ENCODE measurements at places on chromosomes 4 and X.
A peak's percentile ranks its signal among the peaks of the same experiment; 100 is the strongest.

DNA sequence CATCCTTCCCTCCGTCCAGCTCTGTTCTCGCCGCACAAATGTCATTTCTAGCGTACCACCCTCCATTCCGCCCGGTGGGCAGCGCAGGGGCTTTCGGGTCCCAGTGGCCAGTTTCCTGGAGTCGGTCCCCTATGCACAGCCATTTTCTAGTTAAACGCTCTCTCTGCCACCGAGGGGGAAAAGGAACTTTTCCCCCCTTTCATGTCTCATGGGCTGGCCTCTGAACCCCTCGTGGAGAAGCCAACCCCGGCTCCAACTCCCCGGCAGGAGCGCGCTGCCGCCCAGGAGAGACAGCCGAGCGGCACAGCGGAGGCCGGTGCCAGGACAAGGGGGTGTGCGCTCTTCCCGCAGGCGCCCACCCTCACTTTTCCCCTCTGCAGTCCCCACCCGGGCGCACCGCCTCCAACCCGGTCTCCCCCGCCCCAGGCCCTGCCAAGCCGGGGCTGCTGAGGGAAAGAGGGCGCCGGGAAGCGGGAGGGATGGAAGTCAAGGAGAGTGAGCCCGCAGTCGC lies 662 bp downstream of the APBB2 start:
- no peak for DNase-seq

DNA sequence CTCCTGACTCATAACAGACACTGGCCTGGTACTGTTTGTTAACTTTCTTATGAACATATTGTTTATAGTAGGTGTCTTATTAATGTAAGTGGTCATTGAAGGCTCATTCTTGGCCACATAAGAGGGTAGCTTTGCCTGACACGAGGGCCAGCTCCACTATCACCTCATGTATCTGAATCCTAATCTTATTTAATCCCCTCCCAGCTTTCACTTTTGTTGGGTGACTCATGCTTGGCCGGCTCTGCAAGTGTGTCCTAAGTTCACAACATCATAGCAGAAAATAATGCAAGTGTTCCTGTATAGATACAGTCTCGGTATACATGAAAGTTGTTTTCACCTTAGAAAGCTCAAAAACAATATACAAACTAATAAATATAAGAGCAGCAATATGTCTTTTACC lies 283.8 kb downstream of the IQCM start:
- no peak for DNase-seq

GRCh38 chr4:189823591-189823990 lies 117.1 kb upstream of the FRG1 start:
- no peak for DNase-seq

DNA sequence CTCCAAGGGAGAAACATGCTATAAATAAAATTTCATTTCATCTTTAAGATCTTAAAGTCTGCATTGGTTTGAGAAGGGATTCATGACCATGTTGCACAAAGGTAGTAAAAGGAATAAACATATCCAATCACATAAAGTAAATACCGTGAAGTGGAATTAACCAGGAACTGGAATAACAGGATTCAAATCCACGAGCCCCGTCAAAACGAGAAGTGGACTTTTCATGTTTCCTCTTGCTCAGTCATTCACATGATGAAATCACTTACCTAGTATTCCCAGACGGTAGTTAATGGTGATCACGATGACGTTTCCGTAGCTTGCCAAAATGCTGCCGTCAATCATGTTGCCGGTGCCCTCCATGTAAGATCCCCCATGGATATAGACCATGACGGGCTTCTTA lies 199.7 kb downstream of the NLGN4X start:
- DNase-seq, result no peak

- peak; percentile 57 for DNase-seq
Measured at GRCh38 chr4:12723849-12724447, 760.2 kb downstream of the RAB28 start.

DNA sequence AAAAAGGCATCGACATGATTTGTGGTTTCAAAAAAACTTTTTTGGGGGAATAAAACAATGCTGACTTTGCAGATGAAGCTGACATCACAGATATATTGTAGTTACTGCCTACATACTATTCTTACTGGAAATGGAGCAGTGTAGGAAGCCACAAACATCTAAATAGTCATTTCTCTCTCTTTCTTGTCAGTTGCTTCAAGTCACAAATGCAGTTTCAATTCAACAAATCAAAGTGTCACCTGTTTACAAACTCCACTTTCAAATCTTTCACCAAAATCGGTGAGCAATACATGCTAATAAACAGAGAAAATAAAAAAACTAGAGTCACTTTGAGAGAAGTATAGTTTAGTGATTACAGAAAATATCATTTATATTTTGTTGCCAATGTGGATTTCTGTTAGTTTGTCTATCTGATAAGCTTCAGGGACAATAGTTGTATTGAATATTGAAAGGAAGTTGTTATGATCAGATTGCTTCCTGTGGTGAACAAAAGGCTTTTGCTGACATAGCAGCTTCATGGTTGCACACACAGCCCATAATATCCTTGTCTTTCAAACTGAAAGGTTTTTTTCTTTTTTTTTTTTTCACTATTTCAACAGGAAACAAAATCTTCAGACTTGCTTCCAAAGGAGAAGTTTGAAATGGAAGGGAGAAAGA lies 49.7 kb upstream of the PTPN13 start:
- DNase-seq, result no peak

DNA sequence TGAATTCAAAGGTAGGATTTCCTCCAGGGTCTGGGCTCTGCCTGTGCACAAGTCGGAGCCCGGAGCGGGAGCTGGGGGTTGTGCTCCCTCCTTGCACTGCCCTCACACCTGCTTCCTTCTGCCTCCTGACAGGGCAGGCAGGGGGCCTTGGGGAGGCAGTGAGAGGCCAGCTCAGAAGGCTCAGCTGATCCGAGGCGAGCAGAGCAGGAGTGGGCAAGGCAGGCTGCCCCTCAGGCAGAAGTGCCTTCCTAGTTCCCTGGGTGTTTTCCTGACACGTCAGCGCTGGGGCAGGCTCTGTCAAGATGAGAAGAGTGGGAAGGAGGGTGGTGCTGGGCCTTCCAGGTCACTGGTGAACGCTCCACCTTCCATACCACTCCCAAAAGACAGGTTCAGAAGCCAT lies 5.5 kb upstream of the IRAK1 start:
- DNase-seq, result no peak

DNA sequence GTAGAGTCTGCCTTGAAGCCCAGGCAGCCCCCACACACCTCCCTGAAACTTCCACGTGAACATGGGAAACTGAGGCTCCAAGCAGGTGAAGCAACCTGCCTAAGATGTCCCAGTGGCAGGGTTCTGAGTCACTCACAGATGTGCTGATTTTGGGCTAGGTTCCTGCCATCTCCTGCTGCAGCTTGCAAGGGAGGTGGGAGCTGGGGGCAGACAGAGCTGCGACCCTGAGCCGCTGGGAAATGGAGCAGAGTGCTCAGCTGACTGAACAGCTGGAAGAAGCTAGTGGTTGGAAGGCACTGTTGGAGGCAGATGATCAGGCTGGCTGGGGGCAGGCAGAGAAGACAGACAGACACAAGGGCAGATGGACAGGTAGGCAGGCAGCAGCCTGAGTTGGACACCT lies 3.6 kb upstream of the FATE1 start:
- DNase-seq, result no peak

DNA sequence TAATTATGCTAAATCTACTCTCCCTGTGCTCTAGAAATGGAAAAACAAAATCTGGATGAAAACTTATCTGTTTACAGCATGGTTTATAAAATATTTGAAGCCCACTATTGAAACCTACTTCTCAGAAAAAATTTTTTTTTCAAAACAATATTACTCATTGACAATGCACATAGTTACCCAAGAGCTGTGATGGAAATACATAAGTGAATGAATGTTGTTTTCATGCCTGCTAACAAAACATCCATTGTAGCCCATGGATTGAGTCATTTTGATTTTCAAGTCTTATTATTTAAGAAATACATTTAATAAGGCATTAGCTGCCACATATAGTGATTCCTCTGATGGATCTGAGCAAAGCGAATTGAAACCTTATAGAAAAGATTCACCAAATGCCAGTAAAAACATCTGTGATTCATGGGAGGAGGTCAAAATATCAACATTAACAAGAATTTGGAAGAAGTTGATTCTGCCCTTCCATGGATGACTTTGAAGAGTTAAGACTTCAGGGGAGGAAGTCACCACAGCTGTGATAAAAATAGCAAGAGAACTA lies 144.7 kb upstream of the HHIP start:
- DNase-seq, result peak; percentile 8

DNA sequence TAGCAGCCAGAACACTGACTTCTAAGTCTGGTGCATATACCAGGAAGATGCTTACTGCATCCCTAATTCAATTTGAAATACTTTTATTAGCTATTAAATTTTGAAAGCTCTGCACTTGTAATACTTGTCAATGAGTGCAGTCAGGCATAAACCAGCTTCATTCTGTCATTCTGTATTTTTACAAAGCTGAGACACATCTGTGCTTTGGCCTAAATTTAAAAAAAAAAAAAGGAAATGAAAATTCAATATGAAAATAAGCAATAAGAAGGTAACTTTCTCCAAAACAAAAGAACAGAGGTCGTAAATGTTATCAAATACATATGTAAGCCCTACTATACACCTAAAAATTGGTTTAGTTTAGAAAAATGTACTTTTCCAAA lies 7.0 kb downstream of the SMIM14 start:
- no peak for DNase-seq

DNA sequence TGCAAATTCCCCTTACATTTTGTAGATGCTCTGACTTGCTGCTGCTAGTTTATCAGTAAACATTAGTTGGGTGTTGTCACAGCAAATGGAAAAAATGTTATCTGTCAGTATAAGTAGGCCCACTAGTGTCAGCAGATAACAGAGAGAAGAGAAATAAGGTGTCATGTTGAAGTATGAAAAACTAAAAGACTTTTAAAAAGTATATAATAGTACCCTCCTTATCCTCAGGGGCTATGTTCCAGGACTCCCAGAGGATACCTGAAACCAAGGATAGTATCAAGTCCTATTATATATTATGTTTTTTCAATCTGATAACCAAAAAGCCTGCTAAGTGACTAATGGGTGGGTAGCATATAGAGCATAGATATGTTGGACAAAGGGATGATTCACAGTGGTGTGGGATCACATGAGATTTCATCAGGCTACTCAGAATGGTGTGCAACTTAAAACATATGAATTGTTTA lies 11.6 kb upstream of the BMP2K start:
- DNase-seq, result no peak

GRCh38 chrX:45621376-45622041 lies 420.8 kb upstream of the DIPK2B start:
- no peak for DNase-seq

DNA sequence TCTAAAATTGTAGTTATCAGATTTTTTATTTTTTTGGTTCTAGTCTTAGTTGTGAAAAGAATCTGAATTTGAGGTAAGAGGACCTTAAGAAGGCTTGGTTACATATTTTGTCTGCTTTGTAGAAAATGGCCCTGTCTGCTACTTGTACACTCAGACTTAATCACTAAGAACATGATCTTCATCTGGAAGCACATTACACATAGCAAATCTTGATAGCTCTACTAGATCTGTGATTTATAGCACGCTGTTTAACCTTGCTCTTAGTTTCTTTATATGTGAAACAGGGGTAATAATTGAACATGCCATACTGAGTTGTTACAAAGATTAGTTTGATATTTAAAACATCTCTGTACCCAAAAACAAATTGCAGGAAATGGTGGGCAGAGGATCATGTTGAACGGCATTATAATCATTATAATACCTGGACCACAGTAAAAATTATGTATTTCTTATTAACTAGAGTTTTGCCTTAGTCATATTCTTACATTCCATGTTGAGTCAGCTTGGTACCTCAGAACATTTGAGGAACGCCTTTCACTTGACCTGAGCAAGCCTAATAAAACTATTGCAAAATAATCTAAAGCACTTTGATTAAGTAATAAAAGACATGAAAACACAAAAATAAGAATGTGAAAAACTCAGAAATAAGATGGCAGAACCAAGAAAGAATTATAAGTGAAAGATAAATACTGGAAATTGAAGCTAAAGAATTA lies 738.0 kb upstream of the AADAT start:
- DNase-seq, result no peak

GRCh38 chrX:111322231-111322855 lies 52.1 kb upstream of the CAPN6 start:
- DNase-seq, result no peak

DNA sequence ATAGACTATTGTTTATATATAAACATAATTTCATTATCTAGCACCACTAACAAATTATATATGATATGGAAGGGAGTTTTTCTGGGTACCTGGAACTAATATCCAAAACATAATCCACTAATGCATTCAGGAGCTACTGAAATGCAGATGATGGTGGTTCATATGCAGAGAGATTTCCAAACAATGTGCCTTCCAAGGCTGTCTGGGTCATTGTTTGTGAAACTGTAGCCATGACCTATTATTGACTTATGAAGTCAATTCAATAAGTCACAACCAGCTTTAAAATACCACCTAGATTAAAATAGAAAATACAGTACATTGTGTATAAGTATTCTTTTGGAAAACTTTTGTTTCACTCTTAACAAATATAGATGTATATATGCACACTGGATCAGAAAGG lies 237.0 kb upstream of the PRPS2 start:
- no peak for DNase-seq

DNA sequence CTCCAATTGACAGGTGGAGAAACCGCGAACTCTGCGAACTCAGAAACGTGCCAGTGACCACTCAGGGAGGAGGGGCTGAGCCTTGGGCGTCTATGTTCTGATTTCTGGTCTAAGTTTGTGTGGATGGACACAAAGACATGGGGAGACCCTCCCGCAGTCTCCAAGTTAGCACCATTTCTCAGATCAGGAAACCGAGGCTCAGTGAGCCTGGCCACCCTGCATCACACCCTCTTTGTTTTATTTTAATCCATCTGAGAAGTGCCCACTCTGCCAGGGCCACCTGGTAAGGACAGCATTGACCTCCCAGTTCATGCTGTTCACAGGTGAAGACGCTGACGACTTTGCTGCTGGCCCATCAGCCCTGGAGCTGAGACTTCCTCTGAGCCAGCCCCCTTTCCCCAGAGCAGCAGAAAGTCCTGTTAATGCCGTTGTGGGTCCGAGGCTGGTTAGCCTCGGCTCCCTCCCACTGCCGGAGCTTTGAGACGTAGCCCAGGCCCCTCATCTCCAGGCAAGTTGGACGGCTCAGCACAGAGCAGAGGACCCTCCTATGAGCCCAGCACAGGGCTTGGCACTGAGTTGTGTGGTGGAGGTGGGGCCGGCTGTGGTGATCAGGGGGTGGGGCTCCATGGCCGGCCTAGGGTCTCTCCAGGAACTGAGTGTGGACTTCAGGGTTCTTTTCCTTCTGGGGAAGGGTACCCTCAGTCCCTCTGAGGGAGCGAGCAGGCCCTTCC lies 43.7 kb downstream of the PSAPL1 start:
- no peak for DNase-seq

DNA sequence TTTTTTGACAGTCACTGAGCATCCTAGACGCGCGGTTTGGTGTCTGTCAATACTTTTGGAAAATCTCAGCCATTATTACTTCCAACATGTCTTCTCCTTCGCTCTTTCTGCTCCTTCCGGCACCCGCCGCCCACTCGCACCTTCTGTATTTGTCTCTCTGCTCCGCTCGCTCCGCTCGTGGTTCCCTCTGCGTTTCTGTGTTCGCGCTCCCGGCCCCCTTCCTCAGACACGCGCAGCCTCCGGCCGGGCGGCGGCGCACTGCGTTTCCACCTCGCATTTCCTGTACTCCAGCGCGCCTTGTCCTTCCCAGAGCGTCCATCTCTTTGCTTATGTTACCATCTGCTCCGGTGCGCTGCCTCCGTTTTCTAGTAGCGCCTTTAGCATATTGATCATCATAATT lies 21.1 kb downstream of the PDE6B start:
- DNase-seq, result no peak

- DNase-seq, result no peak
Measured at GRCh38 chr4:185702147-185702663, 109.8 kb downstream of the SORBS2 start.
